ENCODE measurements at places on chromosomes 7 and 10.

- no peak for DNase-seq
Measured at GRCh38 chr7:155181768-155182167, 111.6 kb downstream of the HTR5A start.

DNA sequence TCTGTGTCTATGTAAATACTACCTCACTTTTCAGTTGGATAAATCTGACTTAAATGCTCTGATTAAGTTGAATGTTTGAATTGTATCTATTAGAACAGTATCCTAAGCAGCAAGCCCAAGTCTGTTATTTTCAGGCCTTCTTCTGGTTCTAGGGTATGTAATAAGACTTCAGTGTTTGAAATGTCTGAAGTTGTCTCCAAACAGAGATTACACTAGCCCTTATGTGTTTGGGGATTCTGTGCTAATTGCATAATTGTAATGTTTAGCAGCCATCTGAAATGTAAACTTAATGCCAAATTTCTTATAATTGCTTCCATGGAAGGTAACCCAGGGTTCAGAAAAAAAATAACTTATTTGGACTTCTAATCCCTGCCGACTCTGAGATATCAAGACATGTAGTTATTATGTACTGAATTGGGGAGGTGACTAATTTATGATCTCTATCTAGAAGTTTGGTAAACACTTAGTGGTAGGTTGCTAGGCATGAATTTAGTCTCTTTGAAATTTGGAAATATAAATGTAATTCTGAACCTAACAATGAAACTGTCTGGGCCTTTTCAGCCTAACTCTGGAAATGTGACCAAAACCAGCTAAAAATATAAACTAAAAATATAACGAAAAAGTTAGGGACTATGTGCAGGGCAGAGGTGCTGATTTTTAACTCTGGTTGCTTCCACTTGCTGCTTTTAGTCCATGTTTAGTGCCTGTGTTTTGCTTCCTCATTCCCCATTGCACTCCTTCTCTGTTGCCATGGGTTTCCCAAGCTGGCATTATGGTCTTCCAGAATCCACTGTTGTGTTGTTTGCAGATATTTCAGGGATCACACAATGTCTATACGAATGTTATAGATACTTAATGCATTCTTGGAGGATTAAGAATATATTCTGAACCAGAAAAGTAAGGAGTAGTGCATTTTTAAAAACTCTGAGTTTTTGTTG is 54.8 kb downstream of the MCU start:
- DNase-seq: no peak

GRCh38 chr7:3493499-3493898 is 192.4 kb downstream of the SDK1 start:
- DNase-seq: no peak

DNA sequence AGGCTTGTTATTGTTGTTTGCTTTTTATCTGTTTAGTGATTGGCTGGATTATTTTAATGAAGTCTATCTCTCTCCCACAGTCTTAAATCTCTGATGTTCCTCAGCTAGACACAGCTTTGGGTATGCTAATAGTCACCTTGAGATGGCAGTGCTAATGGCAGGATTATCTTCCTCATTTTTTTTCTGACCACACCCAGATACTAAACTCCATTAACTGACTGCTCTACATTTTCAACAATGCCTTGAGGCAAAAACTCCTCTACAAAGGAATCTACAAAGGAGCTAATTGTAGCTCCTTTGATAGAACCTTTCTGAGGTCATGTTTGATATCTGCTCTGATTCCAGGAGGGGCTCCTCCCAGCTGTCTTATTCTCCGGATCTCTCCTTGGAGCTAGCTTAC is 122.6 kb downstream of the HBP1 start:
- DNase-seq: no peak

DNA sequence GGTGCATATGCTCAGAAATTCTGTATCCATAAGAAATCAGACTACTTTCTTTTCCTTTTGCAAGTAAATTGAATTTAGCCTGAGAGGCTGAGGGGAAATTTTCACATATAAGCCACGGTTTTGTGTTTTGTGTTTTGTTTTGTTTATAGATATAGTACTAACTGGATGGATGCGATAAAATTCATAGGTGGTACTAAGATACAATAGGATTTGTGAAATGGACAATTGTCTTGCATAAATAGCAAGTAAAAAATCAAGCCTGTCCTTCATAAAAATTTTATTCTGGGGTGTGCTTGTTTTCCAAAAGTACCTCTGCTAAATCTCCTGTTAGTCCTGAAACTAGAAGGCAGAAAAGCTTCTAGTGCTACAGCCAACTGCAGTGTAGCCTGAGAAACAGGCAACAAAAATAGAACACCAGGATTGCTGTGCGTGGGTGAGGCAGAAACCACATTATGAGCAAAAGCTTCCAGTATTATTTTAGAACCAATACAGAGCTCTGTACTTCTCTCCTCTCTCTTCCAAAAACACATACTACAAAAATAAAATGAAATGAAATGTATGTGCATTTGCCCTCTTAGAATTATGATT is 634 bp upstream of the HDAC9 start:
- DNase-seq: no peak

- no peak for DNase-seq
Measured at GRCh38 chr10:111999915-112000302, 183.7 kb downstream of the GPAM start.

DNA sequence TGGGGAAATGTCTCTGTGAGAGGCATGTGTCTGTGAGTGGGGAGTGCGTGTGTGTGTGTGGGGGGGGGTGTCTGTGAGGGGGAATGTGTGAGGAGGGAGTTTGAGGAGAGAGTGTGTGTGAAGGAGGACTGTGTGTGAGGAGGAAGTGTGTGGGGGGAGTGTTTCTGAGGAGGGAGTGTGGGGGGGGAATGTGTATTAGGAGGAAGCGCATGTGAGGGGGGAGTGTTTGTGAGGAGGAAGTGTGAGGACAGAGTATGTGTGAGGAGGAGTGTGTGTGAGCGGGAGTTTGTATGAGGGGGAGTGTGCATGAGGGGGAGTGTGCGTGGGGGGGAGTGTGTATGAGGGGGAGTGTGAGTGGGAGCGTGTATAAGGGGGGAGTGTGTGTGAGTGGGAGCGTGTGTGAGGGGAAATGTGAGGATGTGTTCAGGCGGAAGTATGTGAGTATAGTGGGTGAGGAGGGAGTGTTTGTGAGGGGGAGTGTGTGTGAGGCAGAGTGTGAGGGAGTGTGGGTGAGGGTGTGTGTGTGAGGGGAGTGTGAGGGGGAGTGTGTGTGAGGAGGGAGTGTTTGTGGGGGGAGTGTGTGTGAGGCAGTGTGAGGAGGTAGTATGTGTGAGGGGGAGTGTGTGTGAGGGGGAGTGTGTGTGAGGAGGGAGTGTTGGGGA is 21.8 kb upstream of the PTPRN2 start:
- DNase-seq: no peak

GRCh38 chr7:55309040-55309991 is 55.8 kb upstream of the LANCL2 start:
- no peak for DNase-seq

DNA sequence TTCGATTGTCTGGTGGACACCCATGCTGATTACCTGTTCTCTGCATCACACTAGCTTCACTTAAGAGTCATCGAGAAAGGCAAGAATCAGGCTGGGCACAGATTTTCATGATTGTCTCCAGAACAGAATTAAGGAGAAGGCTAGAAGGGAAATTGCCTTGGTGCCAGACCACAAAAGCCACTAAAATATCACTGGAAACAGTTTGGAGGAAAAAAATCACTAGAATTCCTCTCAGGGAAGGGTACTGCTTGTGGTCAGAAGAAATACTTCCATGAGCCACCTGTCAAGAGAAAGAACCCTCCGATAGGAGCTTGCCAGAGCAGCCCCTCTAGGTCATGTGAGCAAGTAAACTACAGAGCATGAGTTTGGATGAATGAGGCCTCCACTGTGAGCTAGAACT is 269.3 kb upstream of the TEX47 start:
- DNase-seq: no peak

DNA sequence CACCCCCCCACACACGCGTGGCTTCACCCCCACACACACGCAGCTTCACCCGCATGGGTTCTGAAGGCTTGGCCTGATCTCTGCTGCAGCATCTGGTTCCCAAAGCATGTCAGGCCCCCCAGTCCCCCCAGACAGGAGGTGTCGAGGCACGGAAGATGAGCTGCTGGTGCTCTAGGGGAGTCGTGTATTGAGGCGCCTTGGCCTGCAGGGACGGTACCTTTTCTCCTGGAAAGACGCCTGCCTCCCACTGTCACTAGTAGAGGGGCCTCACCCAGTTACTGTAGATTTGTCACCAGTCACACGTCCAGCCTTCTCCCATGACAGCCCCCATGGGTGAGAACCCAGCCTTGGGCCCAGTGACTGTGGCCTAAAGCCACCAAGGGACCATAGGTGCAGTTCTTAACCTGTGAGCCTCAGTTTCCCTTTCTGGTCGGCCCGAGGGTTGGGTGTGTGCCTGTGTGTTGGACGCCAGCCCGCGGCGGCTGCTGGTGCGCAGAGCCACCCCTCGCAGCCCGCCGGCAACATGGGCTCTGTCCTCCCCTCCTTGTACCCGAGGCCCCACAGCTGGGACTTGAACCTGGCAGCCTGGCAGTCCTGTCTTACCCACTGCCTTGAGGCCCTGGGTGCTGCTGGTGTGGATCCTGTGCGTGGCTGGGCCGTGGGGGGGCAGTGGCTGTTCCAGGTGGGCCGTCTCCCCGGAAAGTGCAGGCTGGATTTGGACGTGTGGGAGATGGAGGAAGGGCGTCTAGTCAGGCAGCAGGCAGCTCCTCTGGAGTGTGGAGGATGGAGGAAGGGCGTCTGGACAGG is 81.7 kb downstream of the NKX6-2 start:
- no peak for DNase-seq

- no peak for DNase-seq
Measured at GRCh38 chr10:49384268-49384953, 11.5 kb downstream of the DRGX start.

DNA sequence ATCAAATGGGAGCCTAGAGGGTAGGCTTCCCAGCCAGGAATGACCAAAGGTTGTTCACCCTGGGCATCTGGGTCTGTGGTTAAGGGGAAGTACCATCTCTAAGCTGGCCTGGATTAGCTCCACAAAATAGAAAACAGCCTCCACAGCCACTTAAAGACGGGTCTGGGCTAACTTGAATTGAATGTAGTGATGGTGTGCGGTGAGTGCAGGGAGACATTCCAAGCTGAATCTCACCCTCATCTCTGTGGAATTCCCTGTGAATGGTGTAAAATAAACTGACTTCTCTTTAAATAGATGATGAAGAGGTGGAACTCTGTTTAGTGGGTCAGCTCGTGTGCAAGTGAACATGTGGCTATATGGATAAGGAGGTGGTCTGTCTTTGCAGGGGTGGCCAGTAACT is 251.0 kb downstream of the DYNC1I1 start:
- no peak for DNase-seq

GRCh38 chr7:45921699-45922519 is 837 bp upstream of the IGFBP3 start:
- no peak for DNase-seq

GRCh38 chr10:102781090-102781920 is 37.6 kb downstream of the WBP1L start:
- DNase-seq: no peak

GRCh38 chr7:50552139-50552538 is 13.1 kb downstream of the DDC start:
- DNase-seq: no peak

- DNase-seq: no peak
Measured at GRCh38 chr10:58326967-58327381, 7.8 kb upstream of the UBE2D1 start.

DNA sequence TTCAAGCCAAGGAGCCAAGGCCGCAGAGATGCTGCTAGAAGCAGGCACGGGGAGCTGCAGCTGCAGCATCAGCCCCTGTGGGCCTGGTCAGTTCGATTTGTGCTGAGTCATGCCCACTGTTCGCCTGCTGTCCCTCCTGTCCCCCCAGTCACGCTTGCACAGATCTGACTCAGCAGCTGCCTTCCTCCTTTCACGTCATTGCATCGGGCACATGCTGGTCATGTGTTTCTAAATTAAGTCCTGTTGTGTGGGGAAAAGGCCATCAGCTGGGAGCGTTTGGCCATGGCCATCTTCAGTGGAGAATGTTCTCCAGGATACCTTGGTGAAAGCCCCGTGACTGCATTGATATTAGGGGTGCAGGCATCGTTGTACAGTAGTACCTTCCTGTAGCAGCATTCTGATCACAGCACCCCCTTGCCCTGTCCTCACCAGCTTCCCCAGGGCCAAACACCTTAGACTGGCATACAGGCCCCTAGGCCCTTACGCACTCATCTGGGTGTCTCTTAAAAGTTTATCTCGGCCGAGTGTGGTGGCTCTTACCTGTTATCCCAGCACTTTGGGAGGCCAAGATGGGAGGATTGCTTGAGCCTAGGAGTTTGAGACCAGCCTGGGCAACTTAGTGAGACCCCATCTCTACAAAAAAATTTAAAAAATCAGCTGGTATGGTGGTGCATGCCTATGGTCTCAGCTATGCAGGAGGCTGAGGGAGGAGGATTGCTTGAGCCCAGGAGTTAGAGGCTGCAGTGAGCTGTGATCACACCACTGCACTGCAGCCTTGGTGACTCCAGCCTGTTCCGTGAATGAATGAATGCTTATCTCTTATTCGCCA is 23.2 kb downstream of the POR start:
- no peak for DNase-seq

GRCh38 chr7:33457039-33457438 is 327.7 kb downstream of the BBS9 start:
- DNase-seq: no peak
